Cortex of kidney (tissue), 1 donor: ENCODE measurements at places on chromosomes 11 and 22.

- no peak for DNase-seq
Observed at GRCh38 chr11:67410369-67410831, 5.1 kb upstream of the CARNS1 start.

GRCh38 chr11:103322821-103323220, 213.6 kb downstream of the DYNC2H1 start:
- no peak for DNase-seq

- no peak for DNase-seq
Observed at GRCh38 chr11:8832571-8833260, 78.3 kb upstream of the AKIP1 start.

DNA sequence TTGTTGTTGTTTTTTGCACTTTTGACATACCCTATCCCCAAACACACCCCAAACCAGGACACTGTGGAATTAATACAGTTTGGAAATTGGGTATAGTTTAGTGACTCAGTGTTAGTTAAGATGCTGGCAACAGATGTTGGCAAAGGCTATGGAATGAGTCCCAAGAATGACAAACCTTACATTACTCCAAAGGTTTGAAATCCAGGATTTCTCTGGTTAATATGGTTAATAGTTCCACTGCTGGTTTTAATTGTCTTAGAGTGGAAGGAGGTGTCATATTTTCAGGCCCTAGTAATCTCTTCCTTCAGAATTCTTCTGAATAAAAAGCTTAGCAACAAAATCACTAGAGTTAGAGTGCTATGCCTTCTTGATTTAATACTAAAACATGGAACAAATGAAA, 775 bp downstream of the LPXN start:
- no peak for DNase-seq

GRCh38 chr11:18650859-18651557, 16.9 kb upstream of the SPTY2D1 start:
- DNase-seq = no peak

- DNase-seq = no peak
Observed at GRCh38 chr11:8813658-8814057, 97.3 kb upstream of the AKIP1 start.

GRCh38 chr22:44126807-44127206, 53.9 kb upstream of the PARVG start:
- no peak for DNase-seq

DNA sequence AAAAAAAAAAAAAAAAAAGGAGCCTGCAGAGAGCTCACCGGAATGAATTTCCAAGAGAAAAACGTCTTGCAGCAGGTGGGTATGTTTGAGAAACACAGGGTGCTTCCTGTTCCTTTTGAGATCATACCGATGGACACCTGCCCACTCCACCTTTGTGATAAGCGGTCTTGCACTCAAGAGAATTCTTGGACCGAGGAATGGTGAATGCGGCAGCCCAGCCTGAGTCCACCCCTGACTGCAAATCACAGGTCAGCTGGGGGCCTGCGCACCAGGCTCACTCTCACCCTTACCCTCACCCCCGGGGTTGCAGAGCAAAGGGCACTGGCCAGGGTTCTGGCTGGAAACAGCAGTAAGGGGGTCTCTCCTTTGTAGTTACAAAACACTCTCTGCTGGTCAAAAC, 16.8 kb upstream of the TEF start:
- no peak for DNase-seq

- DNase-seq = no peak
Observed at GRCh38 chr22:19806213-19807160, 45.9 kb downstream of the TBX1 start.

GRCh38 chr11:74011360-74012073, 2.6 kb upstream of the UCP3 start:
- DNase-seq = no peak

GRCh38 chr22:17569971-17570511, 6.7 kb downstream of the SLC25A18 start:
- no peak for DNase-seq

DNA sequence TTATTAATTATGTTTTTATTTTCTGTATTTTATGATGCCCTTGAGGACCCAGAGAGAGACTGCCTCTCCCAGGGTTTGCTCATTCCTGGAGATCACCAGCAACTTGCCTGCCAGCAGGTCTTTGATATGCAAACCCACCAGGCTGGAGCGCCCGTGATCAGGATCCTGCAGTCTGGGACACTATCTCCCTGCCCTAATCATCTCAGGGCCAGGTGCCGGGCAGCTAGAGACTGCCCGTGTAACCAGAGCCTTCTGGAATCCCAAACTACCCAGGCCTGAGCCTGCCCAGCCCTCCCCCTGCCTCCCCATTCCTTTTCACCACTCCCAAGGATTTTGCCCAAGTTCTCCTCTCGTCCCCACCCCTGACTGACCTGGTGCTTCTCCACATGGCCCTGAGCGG, 52.2 kb upstream of the B3GAT1 start:
- no peak for DNase-seq
